ENCODE measurements at places on chromosomes 5 and 9.

DNA sequence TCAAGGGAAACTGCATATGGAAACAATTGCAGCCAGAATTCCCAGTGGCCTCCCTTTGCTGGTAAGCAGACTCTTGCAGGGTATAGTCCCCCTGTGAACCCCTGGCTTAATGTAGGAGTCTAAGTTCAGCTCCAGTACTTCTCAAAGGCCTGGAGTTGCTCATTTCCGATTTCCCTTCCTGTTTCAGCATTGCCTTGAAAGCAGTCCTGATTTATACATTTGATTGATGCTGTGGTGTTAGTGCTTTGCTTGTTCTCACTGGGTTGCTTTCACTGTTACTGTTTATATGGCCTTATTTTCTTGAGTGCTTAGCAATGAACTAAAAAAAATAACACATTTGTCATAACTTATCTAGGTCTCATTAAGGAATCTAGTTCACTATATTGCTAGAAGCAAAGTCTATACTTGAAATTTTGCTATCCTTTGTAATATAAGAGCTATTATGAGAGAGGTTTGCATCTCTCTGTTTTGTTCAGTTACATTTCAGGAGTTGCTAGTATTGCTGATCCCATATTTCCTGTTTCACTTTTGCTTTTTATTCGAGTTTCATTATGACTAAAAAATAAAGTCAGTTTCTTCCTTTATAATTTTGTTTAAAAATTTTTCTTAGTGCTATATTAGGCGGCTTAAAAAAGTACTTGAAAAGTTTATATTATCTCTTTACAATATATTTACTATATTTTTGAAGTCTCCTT lies 122.4 kb upstream of the NMUR2 start:
- no peak for DNase-seq

DNA sequence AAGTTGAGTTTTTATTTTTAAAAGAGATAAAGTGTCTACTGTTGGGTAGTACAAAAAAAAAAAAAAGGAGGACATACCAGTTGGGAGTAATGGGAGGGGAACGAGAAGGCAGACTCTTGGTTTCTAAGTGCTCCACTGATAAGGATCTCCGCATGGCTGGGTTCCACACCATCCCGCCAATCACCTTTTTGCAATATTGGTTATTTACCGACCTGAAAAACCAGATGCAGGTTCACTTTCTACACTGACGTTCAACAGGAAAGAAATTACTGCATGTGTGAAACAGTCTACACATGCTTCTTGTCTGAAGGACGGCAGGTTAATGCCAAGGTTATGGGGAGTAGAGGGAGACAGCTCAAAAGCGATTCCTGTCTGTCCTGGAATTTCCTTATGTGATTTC lies 75.5 kb downstream of the PTPN3 start:
- DNase-seq = peak; percentile 13

DNA sequence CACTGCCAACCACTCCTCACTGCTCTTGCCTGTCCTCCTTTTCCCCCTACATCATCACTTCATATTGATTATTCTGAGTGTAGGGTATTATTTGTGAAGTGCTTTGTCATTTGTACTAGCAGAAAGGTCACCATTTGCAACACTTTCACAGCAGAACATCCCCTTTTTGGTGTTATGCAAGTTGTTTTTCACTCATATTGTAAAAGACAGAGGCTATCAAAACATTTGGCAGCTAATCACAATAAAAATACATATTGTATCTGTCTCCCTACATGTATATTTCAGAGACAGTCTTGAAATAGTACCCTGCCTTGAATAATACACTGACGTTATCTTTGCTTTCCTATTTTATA lies 82.3 kb downstream of the ANXA1 start:
- no peak for DNase-seq

DNA sequence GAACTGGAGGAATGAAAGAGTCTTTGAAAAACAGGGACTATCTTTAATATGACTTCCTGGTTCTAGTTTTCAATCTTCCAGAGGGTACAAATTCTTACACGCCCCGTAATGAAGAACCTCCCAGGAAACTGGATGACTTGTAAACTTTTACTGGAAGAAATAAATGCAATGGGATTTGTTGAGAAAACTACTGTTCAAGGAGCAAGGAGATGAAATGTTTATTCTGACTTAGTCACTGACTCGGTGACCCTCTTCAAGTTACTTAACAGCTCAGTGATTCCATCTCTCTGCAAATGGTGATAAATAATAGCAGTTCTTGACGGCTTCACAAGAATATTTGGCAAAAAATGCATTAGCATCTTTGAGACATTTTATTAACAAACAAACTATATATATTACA lies 858.6 kb downstream of the PTPRD start:
- DNase-seq = no peak

- no peak for DNase-seq
Observed at GRCh38 chr9:93667006-93667405, 90.6 kb downstream of the PHF2 start.

DNA sequence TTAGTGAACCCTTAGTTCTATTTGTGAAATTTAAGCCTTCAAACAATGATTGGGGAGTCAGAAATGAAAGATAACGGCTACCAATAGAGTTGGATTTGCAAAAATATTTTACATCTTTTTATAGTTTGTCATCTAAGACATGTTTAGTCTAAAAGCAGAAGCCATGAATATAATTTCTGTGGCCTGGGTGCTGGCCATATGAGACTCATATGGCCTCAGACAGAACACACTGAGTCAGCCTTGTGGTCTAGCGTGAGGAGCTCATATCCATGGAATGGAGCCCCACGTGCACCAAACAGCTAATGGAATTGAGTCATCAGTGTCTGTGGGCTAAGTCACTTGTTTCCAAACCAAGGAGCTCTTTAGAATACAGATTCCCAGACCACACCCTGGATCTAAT lies 240.7 kb upstream of the NREP start:
- no peak for DNase-seq

DNA sequence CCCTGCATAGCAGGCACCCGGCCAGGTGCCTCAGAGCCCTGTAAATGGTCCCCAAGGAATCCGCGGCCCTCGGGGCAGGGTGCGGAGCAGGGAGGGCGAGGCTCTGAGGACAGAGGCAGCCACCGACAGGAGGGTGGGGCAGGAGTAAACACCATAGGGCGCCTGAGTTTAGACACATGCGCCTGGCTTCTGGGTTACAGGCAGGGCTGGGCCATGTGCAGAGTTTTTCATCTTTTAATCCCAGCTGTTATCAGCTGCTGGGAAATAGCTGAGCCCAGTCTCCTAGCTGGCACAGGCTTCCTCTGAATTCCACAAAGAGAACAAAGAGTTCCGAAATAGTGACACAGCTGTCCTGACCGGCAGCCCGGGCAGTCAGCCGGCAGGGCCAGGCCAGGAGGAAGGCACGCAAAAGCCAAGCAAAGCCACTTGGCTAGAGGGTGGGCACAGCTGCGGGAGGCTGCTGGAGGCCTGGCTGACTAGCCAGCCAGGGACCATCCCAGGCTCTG lies 98.9 kb upstream of the PHYKPL start:
- DNase-seq = peak; percentile 84
